Transverse colon (tissue), 4 donors: ENCODE measurements at places on chromosomes 3 and 15.

DNA sequence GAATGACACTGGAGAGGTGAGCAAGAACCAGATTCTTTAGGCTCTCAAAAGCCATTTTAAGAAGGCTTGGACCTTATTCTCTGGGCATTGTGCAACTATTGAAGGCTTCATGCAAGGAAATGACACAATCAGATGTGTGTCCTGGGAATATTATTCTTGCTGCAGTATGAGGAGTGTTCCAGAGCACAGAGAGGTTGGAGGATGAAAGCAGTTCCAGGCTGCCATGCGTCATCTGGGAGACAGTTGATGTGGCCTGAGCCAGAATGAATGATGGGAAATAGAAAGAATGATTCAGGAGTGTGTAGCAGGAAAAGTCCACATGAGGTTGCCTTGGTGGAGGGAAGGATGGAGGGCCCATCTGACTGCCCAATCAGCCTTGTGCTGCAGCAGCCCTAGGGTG, 123.1 kb downstream of the CHCHD6 start:
- no peak overlapping the region for H3K27ac ChIP-seq
- H3K36me3 ChIP-seq = no peaks in the 10 kb centered on the region
- no peaks in the 10 kb centered on the region for H3K4me1 ChIP-seq
- no peak for DNase-seq

DNA sequence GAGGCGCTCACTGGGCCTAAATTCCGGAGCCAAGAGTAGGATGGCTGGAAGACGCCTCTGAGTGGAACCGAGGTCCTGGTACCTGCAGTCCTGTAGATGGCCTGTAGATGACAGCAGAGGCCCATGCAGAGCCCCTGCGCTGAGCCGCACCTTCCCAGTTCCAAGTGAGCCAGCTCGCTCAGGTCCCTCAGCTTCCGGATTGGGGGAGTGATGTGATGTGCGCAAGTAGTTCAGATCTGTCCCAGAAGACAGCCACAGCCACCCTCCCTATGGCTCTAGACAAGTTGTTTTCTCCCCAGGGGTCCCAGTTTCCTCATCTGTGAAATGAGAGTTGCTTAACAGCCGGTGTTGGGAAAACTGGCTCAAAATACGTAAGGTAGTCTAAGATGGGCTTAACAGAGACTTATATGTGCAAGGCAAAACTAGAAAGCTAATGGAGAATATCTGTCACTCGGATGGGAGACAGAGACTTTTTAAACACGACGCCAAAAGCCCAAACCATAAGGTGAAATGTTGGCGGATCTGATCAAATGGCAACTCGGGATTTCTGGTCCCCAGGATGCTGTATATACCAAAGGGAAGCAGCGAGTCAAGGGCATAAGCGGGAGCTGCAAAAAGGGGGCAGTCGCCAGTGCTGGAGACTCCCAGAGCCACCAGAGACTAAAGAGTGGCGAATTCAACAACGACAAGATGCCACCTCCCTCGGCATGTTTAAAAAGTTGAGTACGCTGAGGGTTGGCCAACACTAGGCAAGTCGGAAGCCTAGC, 765 bp upstream of the MAPKAPK3 start:
- DNase-seq = peak; percentile 92
- H3K4me3 ChIP-seq = peak overlapping the region; percentile 88
- H3K27me3 ChIP-seq = no peaks in the 10 kb centered on the region
- H3K4me1 ChIP-seq = peaks cover 46% of the 10 kb centered on the region
- no peaks in the 10 kb centered on the region for H3K36me3 ChIP-seq

- no peaks in the 10 kb centered on the region for H3K27me3 ChIP-seq
- no peak overlapping the region for H3K27ac ChIP-seq
- DNase-seq = no peak
- no peaks in the 10 kb centered on the region for H3K4me1 ChIP-seq
- H3K4me3 ChIP-seq = no peak overlapping the region
- H3K36me3 ChIP-seq = no peaks in the 10 kb centered on the region
These were observed 40.8 kb downstream of the NDUFB4 start for GRCh38 chr3:120636795-120637401.

DNA sequence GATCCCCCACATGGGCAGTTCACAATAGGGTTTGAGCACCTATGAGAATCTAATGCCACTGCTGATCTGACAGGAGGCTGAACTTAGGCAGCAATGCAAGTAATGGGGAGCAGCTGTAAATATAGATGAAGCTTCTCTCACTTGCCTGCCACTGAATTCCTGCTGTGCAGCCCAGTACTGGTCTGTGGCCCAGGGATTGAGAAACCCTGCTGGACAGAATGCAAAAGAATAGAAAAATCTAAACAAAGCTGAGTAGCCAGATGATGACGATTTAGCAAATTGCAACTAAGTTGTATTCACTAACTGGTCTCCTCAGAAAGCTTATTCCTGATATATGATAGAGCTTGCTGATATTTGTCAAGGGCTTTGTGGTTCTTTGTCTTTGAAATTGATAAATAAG, 34.3 kb upstream of the APH1B start:
- no peak for DNase-seq
- H3K27me3 ChIP-seq = no peaks in the 10 kb centered on the region
- H3K4me3 ChIP-seq = no peak overlapping the region
- H3K27ac ChIP-seq = peak overlapping the region; percentile 47
- no peaks in the 10 kb centered on the region for H3K36me3 ChIP-seq

GRCh38 chr15:52370010-52370409, 74.4 kb upstream of the MYO5C start:
- H3K27ac ChIP-seq = no peak overlapping the region
- no peak overlapping the region for H3K4me3 ChIP-seq
- DNase-seq = peak; percentile 41
- no peaks in the 10 kb centered on the region for H3K27me3 ChIP-seq

GRCh38 chr3:13385373-13385965, 34.7 kb downstream of the NUP210 start:
- H3K27me3 ChIP-seq = no peaks in the 10 kb centered on the region
- H3K36me3 ChIP-seq = no peaks in the 10 kb centered on the region
- H3K4me1 ChIP-seq = no peaks in the 10 kb centered on the region
- no peak overlapping the region for H3K4me3 ChIP-seq
- DNase-seq = no peak

GRCh38 chr3:42298259-42298658, 32.3 kb upstream of the CCK start:
- H3K27me3 ChIP-seq = no peaks in the 10 kb centered on the region
- H3K36me3 ChIP-seq = no peaks in the 10 kb centered on the region
- no peak for DNase-seq

DNA sequence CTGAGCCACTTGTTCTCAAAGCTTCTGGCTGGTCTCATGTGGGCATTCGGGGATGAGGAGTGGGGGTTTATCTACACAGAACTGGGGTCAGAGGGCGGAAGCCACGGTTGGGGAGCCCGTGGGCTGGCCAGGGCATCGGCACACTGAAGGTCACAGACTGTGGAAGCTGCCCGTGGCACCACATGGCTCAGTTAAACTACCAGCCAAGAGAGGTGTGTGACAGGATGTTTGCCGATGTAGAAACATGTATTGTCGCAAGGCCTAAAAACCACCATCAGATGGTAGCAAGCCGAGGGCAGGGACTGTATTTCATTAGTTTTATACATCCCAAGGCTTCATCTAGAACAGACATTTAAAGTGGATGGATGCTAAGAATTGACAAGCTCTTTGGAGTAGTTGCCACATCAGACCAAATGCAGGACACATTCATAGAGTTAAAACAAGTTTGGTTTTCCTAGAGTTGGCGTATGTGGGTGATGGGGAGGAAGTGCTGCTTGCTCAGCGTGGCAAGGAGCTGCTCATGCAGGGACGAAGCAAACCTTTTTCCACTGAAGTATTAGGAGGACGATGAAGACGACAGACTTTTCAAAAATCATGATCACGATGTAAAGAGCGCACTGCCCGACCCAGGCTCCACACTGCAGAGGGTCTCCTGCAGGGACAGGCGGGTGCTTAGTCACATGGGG, 9.6 kb upstream of the MUSTN1 start:
- no peak overlapping the region for H3K4me3 ChIP-seq
- peaks cover 25% of the 10 kb centered on the region for H3K4me1 ChIP-seq
- no peaks in the 10 kb centered on the region for H3K36me3 ChIP-seq
- H3K27ac ChIP-seq = peak overlapping the region; percentile 56
- no peaks in the 10 kb centered on the region for H3K27me3 ChIP-seq

GRCh38 chr3:187186801-187187421, 10.4 kb upstream of the RTP1 start:
- no peaks in the 10 kb centered on the region for H3K36me3 ChIP-seq
- peak; percentile 14 for DNase-seq
- no peak overlapping the region for H3K4me3 ChIP-seq

GRCh38 chr3:144200466-144200865, 228.8 kb downstream of the DIPK2A start:
- no peaks in the 10 kb centered on the region for H3K4me1 ChIP-seq
- no peak overlapping the region for H3K27ac ChIP-seq
- no peaks in the 10 kb centered on the region for H3K36me3 ChIP-seq
- no peak overlapping the region for H3K4me3 ChIP-seq
- H3K27me3 ChIP-seq = no peaks in the 10 kb centered on the region

GRCh38 chr3:129263161-129263910, 13.9 kb downstream of the COPG1 start:
- no peaks in the 10 kb centered on the region for H3K27me3 ChIP-seq
- no peak overlapping the region for H3K27ac ChIP-seq
- no peak for DNase-seq
- peaks cover 78% of the 10 kb centered on the region for H3K36me3 ChIP-seq

DNA sequence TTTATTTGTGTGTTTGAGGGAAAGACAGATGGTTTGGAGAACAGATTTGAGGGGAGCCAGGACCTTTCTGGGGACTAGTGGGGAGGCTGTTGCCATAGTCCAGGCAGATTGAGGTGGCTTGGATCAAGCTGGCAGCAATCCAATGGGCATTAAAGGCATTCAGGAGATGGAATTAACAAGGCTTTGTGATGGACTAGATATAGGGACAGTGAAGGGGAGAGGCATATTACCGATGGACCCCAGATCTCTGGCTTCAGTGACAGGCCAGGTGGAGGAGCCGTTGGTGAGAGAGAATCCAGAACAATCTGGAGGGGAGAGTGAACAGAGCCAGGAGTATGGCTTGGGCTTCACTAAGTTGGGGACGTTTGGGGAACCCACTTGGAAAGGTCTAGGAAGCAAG, 124.8 kb downstream of the EEFSEC start:
- H3K4me3 ChIP-seq = no peak overlapping the region
- H3K27me3 ChIP-seq = no peaks in the 10 kb centered on the region
- no peak overlapping the region for H3K27ac ChIP-seq
- H3K4me1 ChIP-seq = peaks cover 3% of the 10 kb centered on the region
- no peaks in the 10 kb centered on the region for H3K36me3 ChIP-seq

DNA sequence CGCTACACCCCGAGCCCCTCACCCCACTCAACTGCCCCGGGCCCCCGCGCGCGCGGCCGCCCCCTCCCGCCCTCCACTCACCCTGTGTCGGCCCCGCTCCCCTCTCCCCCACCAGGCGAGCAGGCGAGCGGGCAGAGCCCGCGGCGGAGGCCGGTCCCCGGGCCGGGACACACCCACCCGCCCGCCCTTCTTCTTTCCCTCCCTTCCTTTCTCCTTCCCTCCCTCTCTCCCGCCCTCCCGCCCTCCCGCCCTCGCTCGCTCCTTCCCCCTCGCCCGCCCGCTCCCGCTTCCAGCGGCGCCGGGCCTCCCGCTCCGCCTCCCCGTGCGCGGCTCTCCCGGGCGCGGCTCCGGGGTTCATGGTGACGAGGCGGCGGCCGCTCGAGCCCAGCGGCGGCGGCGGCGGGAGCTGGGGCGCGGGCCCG, at the start of gene CTDSPL:
Gene CTDSPL, plus strand, starts transcription at position 261 of the 422 bp plus-strand sequence. CDS start 320 bp downstream, outside the sequence.
- H3K27me3 ChIP-seq = no peaks in the 10 kb centered on the region
- peaks cover 41% of the 10 kb centered on the region for H3K4me1 ChIP-seq
- peak; percentile 54 for DNase-seq

DNA sequence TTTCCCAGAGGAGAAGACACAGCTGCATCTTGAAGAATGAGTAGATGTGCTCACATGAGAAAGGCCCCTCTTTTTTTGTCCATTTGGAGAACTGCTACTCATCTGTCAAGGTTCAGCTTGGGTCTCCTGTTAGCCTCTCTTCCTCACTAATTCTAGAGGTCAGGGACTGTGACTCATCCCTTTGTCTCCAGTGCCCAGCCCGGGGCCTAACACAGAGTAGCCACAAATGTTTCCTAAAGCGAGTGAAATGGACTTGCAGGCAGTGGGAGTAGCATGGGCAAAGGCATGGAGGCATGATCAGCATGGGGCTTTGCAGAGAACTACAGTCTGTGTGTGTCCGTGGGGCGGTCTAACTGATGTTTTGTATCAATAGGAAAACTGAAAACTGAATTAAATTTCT, 33.9 kb upstream of the MRPS22 start:
- no peak overlapping the region for H3K4me3 ChIP-seq
- no peak overlapping the region for H3K27ac ChIP-seq
- no peaks in the 10 kb centered on the region for H3K27me3 ChIP-seq
- no peak for DNase-seq
- no peaks in the 10 kb centered on the region for H3K36me3 ChIP-seq

GRCh38 chr15:43204016-43204901, 16.6 kb downstream of the EPB42 start:
- DNase-seq = no peak
- no peaks in the 10 kb centered on the region for H3K27me3 ChIP-seq
- no peak overlapping the region for H3K4me3 ChIP-seq
- H3K4me1 ChIP-seq = peaks cover 4% of the 10 kb centered on the region

DNA sequence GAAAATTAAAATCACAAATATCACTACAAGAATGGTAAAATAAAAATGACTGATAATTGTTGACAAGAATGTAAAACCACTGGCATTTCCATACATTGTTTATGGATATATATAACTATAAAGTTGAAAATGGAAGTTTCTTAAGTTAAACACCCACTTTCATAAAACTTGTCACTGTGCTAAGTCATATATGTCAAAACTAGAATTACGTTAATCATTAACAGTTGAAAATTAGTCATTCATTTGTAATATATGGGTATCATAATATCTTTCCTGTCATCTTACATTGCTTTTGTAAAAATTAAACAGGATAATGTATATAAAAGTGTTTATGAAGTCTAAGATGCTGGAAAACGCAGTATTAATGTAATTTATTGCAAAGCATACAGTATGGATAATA, 1398.6 kb upstream of the ALCAM start:
- no peaks in the 10 kb centered on the region for H3K27me3 ChIP-seq
- no peak for DNase-seq
- no peaks in the 10 kb centered on the region for H3K4me1 ChIP-seq
- H3K27ac ChIP-seq = no peak overlapping the region
- no peaks in the 10 kb centered on the region for H3K36me3 ChIP-seq
- H3K4me3 ChIP-seq = no peak overlapping the region

- no peak overlapping the region for H3K27ac ChIP-seq
- no peaks in the 10 kb centered on the region for H3K27me3 ChIP-seq
- H3K36me3 ChIP-seq = no peaks in the 10 kb centered on the region
- no peaks in the 10 kb centered on the region for H3K4me1 ChIP-seq
- DNase-seq = no peak
These were observed 159.2 kb downstream of the CHST2 start for GRCh38 chr3:143278721-143279120.

DNA sequence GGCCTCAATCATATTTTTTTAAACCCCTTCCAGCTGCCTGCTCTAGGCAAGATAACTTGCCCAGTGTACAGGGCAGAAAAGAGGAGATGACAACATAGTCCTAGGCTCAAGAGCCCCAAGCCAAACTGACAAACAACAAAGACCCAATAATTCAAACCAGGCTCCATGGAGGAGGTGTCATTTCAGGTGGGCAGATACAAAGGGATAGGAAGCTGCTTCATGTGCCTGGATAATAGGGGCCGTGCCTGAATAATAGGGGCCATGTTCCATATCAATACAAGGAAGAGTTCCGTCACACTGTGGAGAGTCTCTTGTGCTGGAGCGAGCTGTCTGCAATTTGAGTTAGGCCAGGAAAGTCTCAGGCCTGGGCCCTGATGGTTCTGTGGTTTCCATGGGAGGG, 35.4 kb upstream of the TRIM71 start:
- H3K4me1 ChIP-seq = no peaks in the 10 kb centered on the region
- peaks cover 10% of the 10 kb centered on the region for H3K27me3 ChIP-seq
- no peak overlapping the region for H3K4me3 ChIP-seq

GRCh38 chr3:29764041-29764440, 483.2 kb downstream of the RBMS3 start:
- no peak overlapping the region for H3K4me3 ChIP-seq
- H3K27me3 ChIP-seq = no peaks in the 10 kb centered on the region
- peaks cover 5% of the 10 kb centered on the region for H3K4me1 ChIP-seq
- DNase-seq = no peak
- no peaks in the 10 kb centered on the region for H3K36me3 ChIP-seq
